Naive thymus-derived CD8-positive, alpha-beta T cell (primary cell): ENCODE measurements at places on chromosomes 7 and 10.

GRCh38 chr7:52243685-52244084 lies 791.7 kb upstream of the POM121L12 start:
- no peak for DNase-seq

DNA sequence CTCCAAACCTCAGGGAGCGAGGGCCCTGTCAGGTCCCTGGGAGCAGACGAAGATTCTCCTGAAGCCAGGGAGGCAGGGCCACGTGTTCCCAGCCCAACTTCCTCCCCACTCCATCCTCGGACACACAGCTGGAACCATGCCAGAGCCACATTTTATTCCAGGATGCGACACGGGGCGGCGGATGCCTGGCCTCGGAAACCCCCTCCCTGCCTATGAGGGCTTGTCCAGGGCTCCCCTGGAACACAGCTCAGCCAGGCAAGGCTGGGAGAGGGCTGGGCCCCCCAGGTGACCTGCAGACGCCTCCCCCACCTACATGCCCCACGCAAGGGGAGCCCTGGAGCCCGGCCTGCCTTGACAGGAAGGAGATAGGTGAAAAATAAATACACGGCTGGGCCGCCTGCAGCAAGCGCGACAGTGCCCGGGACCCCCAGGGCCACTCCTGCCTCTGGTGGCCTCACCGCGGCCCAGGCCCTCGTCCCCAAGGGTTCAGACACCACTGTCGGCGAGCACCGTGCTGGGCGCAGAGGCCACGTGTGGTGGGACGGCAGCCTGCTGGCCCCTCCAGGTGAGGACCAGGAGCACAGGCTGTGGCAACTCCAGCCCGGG lies 21.5 kb downstream of the GET4 start:
- no peak for DNase-seq

- no peak for DNase-seq
Measured at GRCh38 chr7:101531726-101532357, 97.3 kb downstream of the MYL10 start.

DNA sequence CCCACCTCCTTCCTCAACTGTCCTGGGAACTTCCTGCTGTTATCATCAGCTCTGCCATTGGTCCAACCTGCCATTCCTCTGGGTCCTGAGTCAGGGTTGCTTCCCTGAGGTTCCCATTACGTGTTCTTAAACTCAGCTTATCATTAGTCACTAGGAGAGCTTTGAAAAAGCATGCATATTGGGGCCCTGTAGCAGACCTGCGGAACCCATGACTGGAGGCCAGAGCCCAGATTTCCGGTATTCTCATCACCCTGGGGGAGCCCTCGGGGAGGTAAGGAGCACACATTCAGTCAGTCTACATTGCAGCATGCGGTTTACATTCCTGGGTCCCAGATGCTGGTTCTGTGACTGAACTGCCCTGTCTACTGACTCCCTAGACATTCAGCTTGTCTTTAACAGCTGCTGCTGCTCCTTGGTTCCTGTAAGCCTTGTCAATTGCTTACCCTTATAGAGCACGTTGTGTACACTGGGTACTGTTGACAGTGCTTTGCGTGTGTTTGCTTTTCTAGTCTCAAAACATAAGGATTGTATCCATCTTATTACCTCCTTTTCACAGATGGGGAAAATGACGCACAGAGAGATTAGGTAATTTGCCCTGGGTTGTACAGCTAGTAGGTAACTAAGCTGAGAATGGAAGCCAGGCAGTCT lies 12.8 kb downstream of the CDHR3 start:
- DNase-seq = no peak

GRCh38 chr10:22686347-22686746 lies 28.0 kb downstream of the PIP4K2A start:
- DNase-seq = no peak

DNA sequence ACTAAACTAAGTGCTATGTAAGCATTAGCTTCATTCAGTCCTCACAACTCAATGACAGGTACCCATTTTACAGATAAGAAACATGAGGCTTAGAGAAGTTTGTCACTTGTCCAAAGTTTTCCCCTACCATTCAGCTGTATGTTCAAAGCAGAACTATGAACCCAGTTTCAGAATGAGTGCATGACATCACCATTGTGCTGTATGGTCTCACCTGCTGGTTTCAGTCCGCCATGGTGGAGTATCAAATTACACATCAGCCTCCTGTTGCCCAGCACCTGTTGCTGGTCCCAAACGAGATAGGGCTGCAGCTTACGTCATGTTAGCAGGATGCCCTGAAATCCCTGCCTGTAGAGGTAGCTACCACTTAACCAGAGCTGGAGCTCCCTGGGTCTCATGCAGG lies 95.0 kb downstream of the DYNC1I1 start:
- no peak for DNase-seq
